ENCODE measurements at places on chromosomes 3 and 15.

- DNase-seq, result no peak
Observed at GRCh38 chr3:180278583-180279188, 241.9 kb upstream of the PEX5L start.

GRCh38 chr3:40237889-40238571 lies 71.5 kb upstream of the EIF1B start:
- DNase-seq, result no peak

DNA sequence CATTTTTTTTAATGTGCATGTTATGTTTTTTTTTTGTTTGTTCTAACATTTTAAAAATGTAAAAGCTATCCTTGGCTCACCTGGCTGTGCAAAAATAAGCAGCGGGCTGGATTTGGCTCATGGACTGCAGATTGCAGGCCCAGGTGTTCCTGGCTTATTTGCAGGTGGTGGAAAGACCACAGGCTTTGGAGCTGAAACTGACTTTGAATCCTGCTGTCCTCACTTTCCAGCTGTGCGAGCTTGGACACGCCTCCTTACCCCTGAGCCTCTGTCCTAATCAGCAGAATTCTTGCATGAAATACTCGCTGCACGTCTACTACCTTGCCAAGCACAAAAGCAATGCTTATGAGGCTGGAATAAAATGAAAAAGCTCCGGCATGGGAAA lies 188.7 kb upstream of the TPM1 start:
- DNase-seq, result no peak

DNA sequence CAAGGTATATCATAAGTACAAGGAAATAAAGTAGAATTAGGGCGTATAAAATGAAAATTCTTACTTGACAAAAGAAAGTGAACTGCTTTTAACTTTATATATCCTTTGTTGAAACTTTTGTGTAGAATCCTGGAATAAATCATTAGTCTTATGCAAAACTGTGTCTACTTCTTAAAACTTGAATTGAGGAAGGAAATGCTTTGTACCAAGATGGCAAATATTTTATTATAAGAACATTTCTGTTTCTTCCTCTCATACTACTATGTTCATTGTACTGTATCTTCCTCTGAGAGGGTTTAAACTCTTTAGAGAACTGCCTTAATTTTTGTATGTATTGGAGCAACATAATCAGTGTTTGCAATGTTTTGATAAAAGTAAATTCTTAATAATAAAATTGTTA lies 42.0 kb downstream of the RASA2 start:
- DNase-seq, result no peak

- no peak for DNase-seq
Observed at GRCh38 chr15:75061272-75061671, 37.9 kb downstream of the PPCDC start.

GRCh38 chr3:32432711-32433530 lies 41.3 kb downstream of the CMTM7 start:
- DNase-seq, result peak; percentile 34

DNA sequence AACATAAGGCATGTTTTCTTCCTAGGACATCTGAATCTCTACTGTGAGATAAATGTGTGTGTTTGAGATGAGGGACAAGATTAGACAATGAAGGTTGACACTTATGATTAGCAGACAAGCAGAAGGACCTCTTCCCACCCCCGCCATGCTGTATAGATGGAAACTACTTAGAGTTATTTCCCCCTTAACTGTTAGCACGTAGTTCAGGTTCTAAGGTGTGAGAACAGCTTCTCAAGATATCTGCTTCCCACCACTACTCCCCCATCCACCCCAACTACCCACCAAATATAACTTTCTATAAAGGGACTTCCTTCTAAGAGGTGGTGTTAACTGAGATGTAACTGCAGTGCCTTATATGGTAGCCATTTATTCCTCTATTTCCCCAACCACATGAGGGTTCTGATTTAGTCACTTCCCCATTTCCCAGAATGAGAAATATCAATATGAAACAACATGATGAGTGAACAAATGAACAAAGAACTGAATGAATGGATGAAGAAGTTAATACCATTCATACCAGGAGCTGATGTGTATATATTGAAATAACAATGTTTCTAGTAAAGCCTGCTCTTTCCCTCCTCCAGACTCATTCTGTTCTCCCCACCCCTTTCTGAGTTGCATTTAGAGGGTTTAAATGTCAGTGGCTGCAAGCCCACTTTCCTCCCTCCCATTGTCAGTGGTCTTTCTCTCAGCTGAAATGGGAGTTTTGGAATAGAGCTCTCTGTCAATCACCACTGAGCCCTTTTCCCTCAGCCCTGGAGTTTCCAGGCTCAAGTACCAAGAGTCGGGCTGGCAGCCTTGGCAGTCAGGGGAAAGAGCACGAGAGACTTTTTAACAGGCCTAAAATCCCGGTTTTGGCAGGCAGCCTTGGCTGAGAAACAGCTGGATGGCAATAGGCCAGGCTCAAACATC lies 7.7 kb upstream of the RFTN1 start:
- DNase-seq, result no peak

DNA sequence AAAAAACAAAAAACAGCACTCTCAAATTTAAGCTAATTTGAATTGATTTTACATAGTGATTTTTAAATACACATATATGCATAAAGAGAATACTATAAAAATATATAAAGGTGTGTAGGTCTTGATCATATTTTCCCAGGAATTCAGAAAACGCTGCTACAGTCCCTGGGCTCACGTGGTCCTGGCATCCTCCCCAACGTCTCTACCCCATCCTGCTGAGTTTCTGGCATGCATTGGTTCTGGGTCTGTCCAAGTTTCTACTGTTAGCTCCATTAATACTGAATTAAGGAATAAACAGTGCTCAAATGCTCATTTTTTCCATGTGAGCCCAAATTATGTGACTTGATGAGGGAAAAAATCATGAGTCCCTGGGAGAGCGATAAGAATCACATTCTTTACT lies 32.7 kb upstream of the LAMP3 start:
- no peak for DNase-seq

DNA sequence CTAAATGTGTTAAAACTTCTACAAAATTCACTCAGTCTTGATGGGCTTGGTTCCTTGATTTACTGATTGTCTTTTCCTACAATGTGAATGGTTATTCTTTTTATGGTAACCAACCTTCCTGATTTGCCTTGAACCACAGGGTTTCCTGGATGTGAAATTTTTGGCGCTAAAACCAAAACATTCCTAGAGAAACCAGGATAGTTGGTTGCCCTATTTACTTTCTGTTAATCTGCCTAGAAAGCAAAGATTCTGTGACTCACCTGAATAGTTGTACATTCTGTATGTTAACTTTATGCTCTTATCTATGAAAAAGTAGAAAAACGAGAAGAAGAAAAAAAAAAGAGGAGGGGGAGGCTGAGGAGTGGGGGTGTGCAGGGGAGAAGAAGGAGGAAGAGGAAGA lies 23.2 kb upstream of the RBP2 start:
- no peak for DNase-seq

- no peak for DNase-seq
Observed at GRCh38 chr3:104779324-104779723, 587.4 kb upstream of the ALCAM start.

GRCh38 chr3:127100459-127101410 lies 92.2 kb upstream of the PRR23E start:
- DNase-seq, result no peak

DNA sequence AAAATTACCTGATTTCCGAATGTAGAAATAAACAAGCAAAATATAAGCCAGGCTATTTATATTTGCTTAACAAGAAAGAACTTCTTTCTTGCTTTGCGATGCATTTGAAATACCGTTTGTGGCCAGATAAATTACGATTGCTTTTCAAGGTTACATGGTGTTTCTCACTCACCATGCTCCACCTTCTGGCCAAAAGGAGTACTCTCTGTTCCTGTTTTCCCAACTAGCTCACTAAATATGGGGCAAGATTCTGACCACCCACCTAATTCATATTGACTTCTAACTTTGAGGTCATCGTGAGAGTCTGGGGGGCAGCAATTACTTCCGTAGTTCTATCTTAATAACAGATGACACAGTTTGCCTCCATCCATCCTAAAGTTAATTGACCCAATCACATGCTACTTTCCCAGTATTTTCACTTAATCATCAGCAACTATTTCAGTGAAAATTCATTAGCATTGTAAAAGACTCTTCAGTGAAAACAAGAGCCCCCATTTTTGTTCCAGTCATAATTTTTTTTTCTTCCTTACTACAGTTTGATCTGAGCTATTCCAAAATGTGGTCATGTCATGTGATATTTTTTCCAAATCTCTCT lies 25.9 kb downstream of the ACP3 start:
- DNase-seq, result no peak

Measured in gastrocnemius medialis (tissue), 4 donors.